ENCODE measurements at places on chromosomes 1 and 21. TPM values are rescaled to one million over a fixed set of nuclear protein-coding genes. Genes with fewer than 3 reads are reported as not detected.

DNA sequence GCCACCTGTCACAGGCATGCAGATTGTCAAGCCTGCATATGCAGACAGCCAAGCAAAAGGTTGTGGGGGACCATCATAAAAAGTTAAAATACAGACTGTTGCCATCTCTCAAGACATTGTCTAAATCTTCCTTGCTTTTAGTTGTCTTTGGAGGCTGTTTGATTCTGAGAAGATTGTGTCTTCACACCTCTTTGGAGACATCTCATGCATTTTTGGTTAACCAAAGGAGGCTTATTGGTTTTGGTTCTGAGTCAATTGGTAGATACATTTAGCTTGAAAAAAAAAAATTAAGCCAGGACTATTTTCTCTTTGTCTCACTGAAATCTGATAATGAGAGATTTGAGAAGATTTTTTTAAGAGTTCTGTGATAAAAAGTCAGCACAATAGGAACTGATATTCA lies 217.6 kb downstream of the LYPLAL1 start:
- H3K27me3 ChIP-seq, result peaks cover 5% of the 10 kb centered on the region
- H3K27ac ChIP-seq, result no peak overlapping the region
- H3K36me3 ChIP-seq, result no peaks in the 10 kb centered on the region
- H3K4me1 ChIP-seq, result no peaks in the 10 kb centered on the region
- no peak for DNase-seq
- H3K4me3 ChIP-seq, result no peak overlapping the region

GRCh38 chr21:34260277-34261008 lies 103.4 kb upstream of the KCNE2 start:
- H3K4me1 ChIP-seq, result no peaks in the 10 kb centered on the region
- H3K27ac ChIP-seq, result no peak overlapping the region
- no peaks in the 10 kb centered on the region for H3K27me3 ChIP-seq
- H3K4me3 ChIP-seq, result no peak overlapping the region
- H3K36me3 ChIP-seq, result no peaks in the 10 kb centered on the region

GRCh38 chr21:34967509-34968289 lies 81.4 kb downstream of the RUNX1 start:
- H3K4me3 ChIP-seq, result no peak overlapping the region
- peaks cover 2% of the 10 kb centered on the region for H3K4me1 ChIP-seq
- peaks cover 3% of the 10 kb centered on the region for H3K27me3 ChIP-seq
- DNase-seq, result no peak

The UBXN10 gene
- total RNA-seq, result 0.20 TPM

The DPYD gene
- 35.9 TPM for total RNA-seq

- H3K27me3 ChIP-seq, result no peaks in the 10 kb centered on the region
- H3K4me3 ChIP-seq, result no peak overlapping the region
- no peaks in the 10 kb centered on the region for H3K36me3 ChIP-seq
- H3K27ac ChIP-seq, result no peak overlapping the region
- peaks cover 1% of the 10 kb centered on the region for H3K4me1 ChIP-seq
Observed at GRCh38 chr1:243706563-243706962, 143.5 kb downstream of the AKT3 start.

GRCh38 chr1:67586596-67586995 lies 98.4 kb upstream of the GADD45A start:
- H3K36me3 ChIP-seq, result no peaks in the 10 kb centered on the region
- H3K27me3 ChIP-seq, result no peaks in the 10 kb centered on the region
- H3K4me1 ChIP-seq, result peaks cover 44% of the 10 kb centered on the region
- DNase-seq, result no peak
- peak overlapping the region; percentile 63 for H3K27ac ChIP-seq

GRCh38 chr1:62686822-62687221 lies 1.4 kb downstream of the DOCK7 start:
- no peak overlapping the region for H3K27ac ChIP-seq
- no peak for DNase-seq
- H3K27me3 ChIP-seq, result no peaks in the 10 kb centered on the region
- no peaks in the 10 kb centered on the region for H3K36me3 ChIP-seq

- no peak overlapping the region for H3K27ac ChIP-seq
- H3K27me3 ChIP-seq, result no peaks in the 10 kb centered on the region
- H3K36me3 ChIP-seq, result no peaks in the 10 kb centered on the region
Observed at GRCh38 chr1:206457408-206458120, 12.7 kb upstream of the IKBKE start.

- H3K4me3 ChIP-seq, result no peak overlapping the region
- H3K36me3 ChIP-seq, result no peaks in the 10 kb centered on the region
- no peaks in the 10 kb centered on the region for H3K27me3 ChIP-seq
- H3K27ac ChIP-seq, result no peak overlapping the region
- DNase-seq, result no peak
Observed at GRCh38 chr21:25420831-25421230, 186.4 kb downstream of the MRPL39 start.
